ENCODE measurements at places on chromosomes 5 and 9.

GRCh38 chr9:114403153-114403756 is 15.5 kb upstream of the AKNA start:
- DNase-seq = no peak

GRCh38 chr5:37850226-37850865 is 10.5 kb upstream of the GDNF start:
- no peak for DNase-seq

DNA sequence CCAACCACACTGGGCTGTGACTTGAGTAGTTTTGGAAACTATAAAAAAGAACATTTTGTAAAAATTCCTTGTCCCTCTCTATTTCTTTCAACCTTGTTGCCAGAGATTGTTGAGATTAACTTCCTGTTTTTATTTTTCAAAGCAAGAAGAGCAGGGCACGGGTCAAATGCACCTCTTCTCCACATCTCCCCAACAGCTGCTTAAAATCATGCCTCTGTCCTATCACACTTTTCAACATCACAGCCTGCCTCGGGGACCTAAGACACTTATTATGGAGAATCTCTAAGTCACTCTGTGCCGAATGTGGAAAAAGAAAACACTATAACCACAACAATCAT is 280.3 kb upstream of the TNC start:
- no peak for DNase-seq

- DNase-seq = no peak
These were observed 797 bp downstream of the FAM78A start for GRCh38 chr9:131275332-131276093.

- DNase-seq = no peak
These were observed 96.1 kb downstream of the JAKMIP2 start for GRCh38 chr5:147686421-147686820.

DNA sequence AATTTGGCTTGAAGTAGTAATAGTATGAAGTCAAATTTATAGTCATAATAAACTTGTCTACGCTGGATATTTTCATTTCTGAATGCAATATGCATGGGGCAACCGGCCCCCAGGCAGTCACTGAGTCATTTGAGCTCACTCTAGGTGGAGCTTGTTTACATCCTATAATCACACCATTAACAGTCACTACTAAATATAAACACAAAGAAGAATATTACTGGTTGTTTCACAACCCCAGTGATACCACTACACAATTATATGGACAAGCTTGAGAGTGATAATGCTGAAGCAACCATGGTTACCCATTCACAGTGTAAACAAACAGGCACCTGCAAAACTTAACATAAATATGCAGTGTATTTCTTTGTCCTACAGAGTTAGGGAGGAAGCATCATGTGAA is 68.7 kb downstream of the MARCHF3 start:
- no peak for DNase-seq

DNA sequence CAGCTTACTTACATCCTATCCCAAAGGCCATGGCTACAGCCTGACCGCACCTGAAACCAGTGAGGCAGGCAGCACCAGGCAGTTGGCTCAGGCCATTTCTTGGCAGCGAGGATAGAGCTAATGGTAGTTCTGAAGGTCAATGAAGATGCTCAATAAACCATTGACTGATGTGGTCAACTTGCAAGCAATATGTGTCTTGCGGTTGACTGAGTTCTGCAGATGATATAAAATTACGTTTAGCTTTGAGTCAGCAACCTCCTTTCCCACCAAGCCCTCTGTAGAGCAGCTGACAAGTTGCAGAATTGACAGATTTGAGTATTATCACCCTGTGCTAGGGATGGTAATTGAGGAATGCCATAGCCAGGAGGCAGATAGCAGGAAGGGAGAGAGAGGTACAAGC is 189.0 kb upstream of the PUM3 start:
- no peak for DNase-seq
